ENCODE measurements at places on chromosomes 2 and 18. TPM values are rescaled to one million over a fixed set of nuclear protein-coding genes. Genes with fewer than 3 reads are reported as not detected.

COBLL1 gene
- total RNA-seq: 5.8 TPM

DIS3L2 gene
- total RNA-seq: 14.7 TPM

QPCT gene
- total RNA-seq: 19.7 TPM

ALLC gene
- total RNA-seq: not detected

SIX2 gene
- not detected for total RNA-seq

UGT1A5 gene
- not detected for total RNA-seq

GFPT1 gene
- total RNA-seq: 43.2 TPM

SERPINB3 gene
- total RNA-seq: not detected

KIAA2012 gene
- total RNA-seq: 0.17 TPM

TMEM17 gene
- 2.8 TPM for total RNA-seq

MARCHF4 gene
- 1.5 TPM for total RNA-seq

ARMC9 gene
- total RNA-seq: 105 TPM

TMEM247 gene
- total RNA-seq: not detected

EGR4 gene
- total RNA-seq: 0.83 TPM

C2orf81 gene
- 1.5 TPM for total RNA-seq

GALNT14 gene
- 0.66 TPM for total RNA-seq

SRD5A2 gene
- total RNA-seq: not detected

DHRS9 gene
- total RNA-seq: not detected

GAL3ST2 gene
- total RNA-seq: not detected

GTF3C2 gene
- 33.4 TPM for total RNA-seq

RTP5 gene
- not detected for total RNA-seq

ATP8B1 gene
- total RNA-seq: 83.7 TPM

PROKR1 gene
- total RNA-seq: not detected

SCYGR4 gene
- total RNA-seq: not detected

ADRA2B gene
- not detected for total RNA-seq

MSTN gene
- 0.29 TPM for total RNA-seq

SEH1L gene
- total RNA-seq: 40.9 TPM

DSG1 gene
- total RNA-seq: not detected

SERPINB10 gene
- total RNA-seq: not detected

RESP18 gene
- total RNA-seq: not detected

DPY30 gene
- 81.6 TPM for total RNA-seq

C2orf68 gene
- 20.5 TPM for total RNA-seq

CFAP65 gene
- total RNA-seq: not detected

NCKAP5 gene
- total RNA-seq: 3.5 TPM

LYPD1 gene
- total RNA-seq: 0.73 TPM

CYBRD1 gene
- total RNA-seq: 497 TPM

ZNF516 gene
- total RNA-seq: 29.1 TPM

EHBP1 gene
- total RNA-seq: 232 TPM

MROH2A gene
- total RNA-seq: not detected

LIPG gene
- total RNA-seq: 0.83 TPM

PLEKHH2 gene
- 5.7 TPM for total RNA-seq

IL1R2 gene
- not detected for total RNA-seq

HOXD3 gene
- 0.29 TPM for total RNA-seq

IL36RN gene
- not detected for total RNA-seq

SGPP2 gene
- total RNA-seq: not detected

FOXI3 gene
- not detected for total RNA-seq

SIX3 gene
- total RNA-seq: not detected

CPO gene
- 0.17 TPM for total RNA-seq

Data from smooth muscle cell of trachea (primary cell).